ENCODE measurements at places on chromosomes 6 and 20.

- no peak for DNase-seq
Measured at GRCh38 chr6:102223942-102224341, 830.4 kb downstream of the GRIK2 start.

- DNase-seq = no peak
Measured at GRCh38 chr6:21426841-21427490, 166.6 kb upstream of the SOX4 start.

DNA sequence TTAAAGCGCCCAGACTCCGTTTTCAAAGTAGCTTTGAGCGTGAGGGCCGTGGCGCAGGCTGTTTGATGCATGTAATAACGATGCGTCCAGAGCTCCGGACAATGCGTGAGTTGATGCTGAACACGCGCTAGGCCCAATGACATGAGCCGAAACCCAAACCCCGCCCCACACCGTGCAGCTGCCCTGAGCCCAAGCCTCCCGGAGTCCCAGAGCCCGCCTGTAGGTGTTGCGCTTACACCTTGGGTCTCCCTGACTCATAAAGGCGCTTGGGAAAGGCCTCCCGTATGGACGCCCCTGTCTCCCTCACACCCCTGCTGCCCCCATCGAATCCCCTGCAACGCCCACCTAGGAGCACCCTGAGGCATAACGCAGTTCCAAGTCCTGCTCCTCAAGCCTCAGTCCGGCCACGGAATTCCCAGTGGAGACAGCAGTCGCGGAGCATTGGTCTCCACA lies 87.6 kb downstream of the ERMARD start:
- DNase-seq = no peak

DNA sequence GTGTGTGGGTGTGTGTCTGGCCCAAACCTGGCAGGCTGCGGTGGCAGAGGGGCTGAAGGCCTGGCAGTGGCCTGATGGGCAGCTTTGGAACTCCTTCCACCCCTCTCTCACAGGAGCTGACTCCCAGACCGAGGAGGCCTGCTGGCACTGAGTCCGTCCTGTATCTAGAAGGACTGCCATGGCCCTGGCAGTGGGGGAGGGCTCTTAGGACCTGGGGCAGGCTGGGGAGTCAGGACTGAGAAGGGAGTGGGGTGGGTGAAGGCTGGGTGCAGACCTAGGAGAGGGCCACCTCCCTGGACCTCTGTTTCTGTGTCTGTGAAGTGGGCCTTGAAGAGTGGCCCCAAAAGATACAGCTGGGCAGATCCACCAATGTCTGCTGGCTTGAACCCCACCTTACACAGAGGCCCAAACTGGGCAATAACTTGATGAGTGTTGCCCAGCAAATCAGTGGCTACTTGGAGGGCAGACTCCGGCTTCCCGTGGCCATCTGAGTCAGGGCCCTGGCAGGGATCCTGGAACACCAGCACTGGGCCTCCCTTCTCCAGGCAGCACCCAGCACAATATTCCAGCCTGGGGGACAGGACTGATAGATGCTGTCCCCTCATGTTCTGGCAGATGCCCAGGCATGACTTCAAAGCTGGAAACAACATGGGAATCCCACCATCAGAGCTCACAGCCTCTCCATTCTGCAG lies 46.7 kb upstream of the BLCAP start:
- no peak for DNase-seq

- DNase-seq = no peak
Measured at GRCh38 chr6:2632976-2633584, 117.6 kb downstream of the MYLK4 start.

DNA sequence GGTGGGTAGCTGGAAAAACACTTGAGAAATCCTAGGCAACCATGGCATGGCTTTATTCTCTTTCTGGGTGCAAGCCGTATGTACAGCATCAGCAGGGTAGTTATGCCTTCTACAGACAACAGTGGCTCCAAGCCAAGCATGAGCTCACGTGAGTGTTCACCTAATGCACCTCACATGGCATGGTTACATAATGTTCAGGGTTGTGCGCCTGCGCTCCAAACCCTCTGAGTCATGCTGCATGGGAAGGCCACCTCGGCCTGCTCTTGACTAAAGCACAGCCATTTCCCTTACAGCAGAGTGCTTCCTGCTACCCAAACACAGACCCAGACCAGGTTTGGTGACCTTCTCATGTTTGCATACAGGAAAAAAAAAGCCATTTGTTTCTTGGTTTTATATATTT lies 96.2 kb downstream of the VIP start:
- no peak for DNase-seq

DNA sequence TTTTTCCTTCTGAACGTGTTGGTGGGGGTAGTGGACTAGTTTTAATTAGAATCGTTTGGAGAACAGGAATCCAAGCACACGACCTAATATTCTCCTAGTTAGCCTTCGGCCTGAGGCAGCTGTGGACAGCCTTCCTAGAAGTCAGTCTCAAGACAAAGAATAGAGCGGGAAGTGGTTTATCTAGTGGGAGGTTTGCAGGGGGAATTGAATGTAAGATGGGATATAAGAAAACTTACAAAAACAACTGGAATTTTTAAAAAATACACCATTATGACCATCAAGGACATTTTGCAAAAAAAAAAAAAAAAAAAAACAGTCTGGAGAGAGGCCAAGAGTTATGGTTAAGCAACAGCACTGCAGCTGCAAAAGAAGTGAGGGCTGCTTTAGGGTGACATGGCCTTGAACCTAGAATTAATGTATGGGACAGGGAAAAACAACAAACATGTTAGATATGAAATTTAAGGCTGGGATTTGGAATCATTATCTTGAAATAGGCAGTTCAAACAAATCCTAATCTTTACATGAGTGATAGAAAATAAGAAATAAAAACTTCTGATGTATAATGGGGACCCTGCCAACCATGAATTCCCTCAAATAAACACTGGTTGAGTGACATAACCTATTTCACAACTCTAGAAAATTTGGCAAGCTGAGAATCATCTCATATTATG lies 40.2 kb downstream of the PLAGL1 start:
- DNase-seq = no peak

DNA sequence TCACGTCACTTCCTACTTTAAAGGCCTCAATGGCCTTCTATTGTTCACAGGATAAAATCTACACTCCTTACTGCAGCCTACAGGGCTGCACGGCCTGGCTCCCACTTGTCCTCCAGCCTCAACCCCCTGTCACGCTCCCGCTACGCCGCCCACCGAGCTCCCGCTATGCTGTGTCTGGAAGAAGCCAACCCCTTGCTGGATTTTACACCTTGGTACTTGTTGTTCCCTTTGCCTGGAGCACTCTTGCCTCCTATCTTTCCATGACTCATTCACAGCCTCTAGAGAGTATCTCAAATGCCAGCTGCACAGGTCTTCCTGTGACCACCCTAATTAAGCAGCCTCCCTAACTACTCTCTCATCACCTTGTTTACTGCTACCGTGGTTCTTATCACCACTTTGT lies 259.9 kb downstream of the PRKN start:
- no peak for DNase-seq

- no peak for DNase-seq
Measured at GRCh38 chr6:73579851-73580246, 59.0 kb upstream of the EEF1A1 start.

DNA sequence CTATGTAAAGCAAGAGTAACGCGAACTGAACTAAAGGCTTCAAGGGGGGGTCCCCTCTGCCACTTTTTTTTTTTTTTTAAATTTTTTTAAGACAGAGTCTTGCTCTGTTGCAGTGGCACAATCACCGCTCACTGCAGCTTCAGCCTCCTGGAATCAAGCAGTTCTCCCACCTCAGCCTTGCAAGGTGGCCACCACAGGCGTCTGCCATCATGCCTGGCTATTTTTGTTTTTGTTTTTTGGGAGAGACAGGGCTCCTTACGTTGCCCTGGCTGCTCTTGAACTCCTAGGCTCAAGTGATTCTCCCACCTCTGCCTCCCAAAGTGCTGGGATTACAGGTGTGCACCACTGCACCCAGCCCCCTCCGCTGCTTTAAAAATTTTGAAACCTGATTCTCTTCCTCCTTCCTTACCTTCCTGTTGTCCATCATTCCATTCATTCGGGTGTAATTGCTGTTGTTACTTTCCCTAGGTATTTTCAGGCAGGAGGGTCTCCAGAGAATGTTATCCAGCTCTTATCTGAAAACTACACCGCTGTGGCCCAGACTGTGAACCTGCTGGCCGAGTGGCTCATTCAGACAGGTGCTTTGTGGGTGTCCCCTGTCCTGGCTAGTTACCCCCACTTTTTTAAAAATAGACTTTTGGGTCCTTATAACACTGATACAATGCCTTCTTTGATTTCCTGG lies 5.4 kb downstream of the NELFCD start:
- DNase-seq = no peak

DNA sequence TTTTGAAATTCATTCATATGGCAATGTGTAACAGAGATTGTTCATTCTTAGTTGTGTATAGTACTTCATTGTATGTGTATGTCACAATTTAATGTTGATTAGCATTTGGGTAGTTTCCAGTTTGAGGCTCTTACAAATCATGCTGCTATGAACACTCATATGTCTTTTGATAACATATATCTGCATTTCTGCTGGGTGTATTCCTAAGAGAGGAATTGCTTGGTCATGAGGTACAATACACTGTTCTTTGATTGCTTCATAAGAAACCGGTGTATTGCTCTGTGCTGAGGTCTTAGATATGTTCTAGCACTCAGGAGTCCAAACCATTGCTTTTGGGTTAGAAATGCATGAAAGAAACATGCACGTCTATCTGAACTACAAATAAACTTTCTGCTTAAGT lies 492.9 kb upstream of the JAG1 start:
- DNase-seq = no peak

GRCh38 chr6:70537266-70537665 lies 29.5 kb upstream of the SDHAF4 start:
- no peak for DNase-seq

DNA sequence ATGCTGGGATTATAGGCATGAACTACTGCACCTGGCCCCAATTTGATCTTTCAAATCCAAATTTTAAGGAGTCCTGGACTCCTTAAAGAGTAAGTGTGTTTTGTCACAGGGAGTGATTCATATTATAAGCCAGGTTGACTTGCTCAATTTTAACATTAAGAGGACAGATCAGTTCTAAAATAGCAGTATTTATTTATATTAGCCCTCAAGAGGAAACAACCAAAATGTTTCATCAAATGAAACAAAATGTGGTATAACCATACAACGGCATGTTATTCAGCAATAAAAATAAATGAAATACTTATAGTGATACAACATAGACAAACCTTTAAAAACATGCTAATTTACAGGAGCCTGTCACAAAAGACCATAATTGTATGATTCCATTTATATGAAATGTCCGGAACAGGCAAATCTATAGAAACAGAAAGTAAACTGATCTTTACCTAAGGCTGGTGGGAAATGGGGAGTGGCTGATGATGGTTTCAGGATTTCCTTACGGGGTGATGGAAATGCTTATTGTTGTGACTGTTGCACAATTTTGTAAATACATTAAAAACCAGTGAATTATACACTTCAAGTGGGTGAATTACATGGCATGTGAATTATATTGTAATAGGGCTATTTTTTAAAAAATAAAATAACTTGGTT lies 637.4 kb downstream of the MMUT start:
- no peak for DNase-seq

GRCh38 chr6:32216998-32217397 lies 6.9 kb downstream of the NOTCH4 start:
- DNase-seq = no peak

DNA sequence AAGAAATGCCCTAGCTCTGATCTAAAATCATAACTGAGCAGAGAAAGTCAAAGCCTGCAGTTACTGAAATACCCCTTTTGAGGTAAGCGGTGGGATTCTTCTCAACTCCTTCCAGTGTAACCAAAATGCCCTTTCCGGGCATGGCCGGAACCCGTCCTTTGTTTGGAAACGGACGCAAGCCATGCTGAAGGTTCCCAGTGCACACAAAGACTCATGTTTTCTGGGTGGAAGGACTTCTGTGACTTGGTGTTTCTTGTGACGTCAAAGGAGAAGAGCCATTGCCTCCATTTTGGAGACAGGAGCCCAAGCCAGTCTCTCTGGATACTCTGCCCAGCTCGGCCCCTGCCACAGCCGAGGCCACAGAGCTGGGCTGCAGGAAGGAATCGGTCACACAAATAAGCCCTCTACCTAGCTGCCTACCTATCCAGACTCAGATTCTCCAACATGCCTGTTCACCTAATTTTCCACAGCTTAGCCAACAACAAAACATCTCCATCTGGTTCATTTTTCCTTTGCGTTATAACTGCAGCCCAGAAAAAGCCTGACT lies 182.8 kb downstream of the TBXT start:
- no peak for DNase-seq

- DNase-seq = no peak
Measured at GRCh38 chr6:121590916-121591315, 155.5 kb downstream of the GJA1 start.

DNA sequence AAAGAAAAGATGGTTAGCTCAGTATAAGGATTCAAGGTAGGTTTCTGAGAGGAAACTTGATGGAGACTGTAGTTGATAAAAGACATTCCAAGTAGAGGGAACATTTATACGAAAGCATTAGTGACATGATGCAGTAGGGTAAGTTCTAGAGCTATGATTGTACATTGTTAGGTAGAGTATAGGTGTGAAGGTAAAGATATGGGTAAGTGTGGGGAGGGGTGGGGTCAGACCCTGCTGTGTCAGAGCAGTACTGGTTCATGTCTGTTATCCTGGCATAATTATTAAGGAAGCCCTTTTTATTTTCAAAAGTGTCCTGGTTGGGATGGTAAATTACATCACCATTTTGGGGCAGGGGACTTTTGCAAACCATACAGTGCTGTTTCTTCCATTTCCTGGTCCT lies 635.8 kb downstream of the COL12A1 start:
- DNase-seq = no peak

DNA sequence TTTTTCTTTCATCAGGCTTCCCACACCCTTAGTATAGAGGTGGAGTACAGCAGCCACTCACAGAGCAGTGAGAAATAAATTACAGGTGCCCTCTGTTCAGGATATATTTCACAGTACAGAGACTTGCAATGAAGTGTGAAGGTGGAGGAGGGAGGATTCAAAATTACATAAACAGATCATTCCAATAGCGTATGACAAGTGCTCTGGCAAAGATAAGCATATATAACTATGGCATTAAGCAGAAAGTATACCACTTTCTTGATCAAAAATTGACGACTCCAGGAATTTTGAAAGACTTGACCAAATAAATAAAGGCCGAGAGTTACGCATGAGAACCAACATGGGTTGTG lies 108.7 kb downstream of the GPX5 start:
- no peak for DNase-seq

DNA sequence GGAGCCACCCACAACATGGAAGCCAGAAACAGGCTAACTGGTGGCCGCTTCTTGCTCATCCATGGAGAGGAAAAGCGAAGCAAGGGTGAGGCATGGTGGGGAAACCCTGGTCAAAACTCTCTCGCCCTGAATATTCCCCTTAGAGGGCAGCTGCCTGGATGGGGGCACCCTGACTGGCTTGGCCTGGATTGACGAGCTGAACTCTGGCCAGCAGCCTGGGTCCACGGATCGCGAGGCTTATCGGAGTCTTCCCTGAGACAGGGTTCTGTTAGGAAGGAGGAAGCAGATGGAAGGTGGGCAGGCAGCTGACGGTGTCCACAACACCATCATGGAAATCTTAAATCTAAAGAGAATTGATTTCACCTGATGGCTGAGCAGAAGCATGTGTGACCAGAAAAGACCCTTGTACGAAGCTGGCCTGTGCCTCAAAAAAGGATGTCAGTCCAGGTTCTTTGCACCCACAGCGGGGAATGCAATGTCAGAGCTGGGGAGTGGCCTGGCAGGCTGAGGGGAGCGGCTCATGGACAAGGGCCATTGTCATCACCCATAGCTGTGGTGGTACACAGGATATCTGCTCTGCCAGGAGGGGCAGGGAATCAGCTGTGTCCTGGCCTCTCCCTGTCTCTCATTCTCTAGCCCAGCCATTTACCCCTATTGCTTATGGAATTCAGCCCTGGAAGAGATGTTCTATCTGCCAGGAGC lies 109.4 kb upstream of the SNX9 start:
- DNase-seq = no peak

GRCh38 chr6:86016567-86016966 lies 373.9 kb upstream of the SYNCRIP start:
- DNase-seq = no peak

All from T-helper 2 cell (primary cell).